Epithelial cell of proximal tubule (primary cell): ENCODE measurements at places on chromosomes 3 and 15.

- no peak for DNase-seq
These were observed 427.5 kb upstream of the ALCAM start for GRCh38 chr3:104939196-104939595.

DNA sequence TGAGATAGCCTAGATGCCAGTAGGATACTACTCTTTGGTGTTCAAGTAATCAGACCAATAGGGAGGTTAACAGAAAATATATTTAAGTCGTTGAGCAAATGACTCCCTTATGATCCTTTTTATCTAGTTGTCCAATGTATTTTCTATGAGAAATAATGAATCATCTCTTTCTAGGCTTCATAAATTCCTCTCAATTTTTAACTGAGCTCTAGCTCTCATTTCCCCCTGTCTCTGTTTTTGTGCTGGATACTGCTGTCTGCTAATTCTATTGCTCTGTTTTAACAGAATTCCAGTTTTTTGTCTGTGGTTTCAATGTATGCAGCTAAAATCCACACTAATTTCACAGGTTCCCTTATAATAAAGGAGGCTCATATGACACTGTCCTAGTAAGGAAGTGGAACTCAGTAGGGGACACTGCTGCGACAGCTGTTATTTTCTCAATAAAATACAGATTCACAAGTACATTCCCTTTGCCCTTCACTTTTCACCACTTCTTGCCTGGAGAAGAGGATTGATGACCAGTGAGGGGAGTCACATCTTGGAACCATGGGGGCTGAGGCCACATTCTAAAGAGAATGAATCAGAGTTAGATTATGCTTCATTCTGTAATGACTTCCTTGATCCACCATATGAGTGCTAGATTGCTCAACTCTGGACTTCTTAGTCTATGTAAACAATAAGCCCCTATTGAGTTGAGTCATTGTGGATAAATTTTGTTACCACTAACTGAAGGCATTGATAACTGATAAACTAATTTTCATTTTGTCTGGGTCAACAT lies 558.7 kb upstream of the KCNMB2 start:
- peak; percentile 85 for DNase-seq

GRCh38 chr15:33132722-33133345 lies 61.7 kb downstream of the FMN1 start:
- no peak for DNase-seq

DNA sequence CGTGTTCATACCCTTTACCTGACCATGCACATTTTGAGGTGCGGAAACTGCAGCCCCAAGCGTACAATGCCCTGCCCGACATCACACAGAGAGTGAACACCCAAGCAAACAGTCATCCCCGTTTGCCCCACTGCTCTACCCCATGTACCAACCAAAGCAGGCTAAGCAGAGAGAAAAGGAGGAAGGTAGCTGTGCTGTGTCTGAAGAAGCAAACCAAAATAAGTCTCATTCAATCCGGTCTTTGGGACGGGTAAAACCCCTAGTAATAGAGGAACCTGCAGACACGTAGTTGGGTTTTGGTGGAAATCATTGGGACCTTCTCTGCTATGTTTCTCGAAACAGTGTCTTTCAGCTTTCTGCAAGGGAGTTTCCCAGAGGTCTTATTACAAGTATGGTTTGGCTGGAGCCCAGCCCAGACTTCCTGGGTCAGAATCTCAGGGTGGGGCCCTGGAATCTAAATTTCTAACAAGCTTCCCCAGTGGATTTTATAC lies 164.6 kb upstream of the HES1 start:
- DNase-seq: no peak

DNA sequence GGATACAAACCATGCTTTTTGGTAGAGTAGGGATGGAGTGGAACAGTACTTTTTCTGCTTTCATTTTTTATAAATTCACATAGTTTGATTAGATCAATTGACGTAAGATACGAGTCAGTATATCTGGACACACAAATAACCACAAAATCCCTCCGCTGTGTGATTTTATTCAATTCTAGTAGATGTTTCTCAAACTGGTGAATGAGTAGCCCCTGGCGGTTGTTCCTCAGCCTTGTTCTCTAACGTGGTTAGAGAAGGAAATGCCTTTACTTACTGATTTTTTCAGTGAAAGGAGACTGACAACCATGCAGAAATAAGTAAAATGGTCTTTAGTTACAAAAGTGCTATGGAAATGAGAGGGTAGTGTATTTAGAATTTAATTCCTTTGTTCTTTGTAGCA lies 161.0 kb downstream of the TCF12 start:
- no peak for DNase-seq

DNA sequence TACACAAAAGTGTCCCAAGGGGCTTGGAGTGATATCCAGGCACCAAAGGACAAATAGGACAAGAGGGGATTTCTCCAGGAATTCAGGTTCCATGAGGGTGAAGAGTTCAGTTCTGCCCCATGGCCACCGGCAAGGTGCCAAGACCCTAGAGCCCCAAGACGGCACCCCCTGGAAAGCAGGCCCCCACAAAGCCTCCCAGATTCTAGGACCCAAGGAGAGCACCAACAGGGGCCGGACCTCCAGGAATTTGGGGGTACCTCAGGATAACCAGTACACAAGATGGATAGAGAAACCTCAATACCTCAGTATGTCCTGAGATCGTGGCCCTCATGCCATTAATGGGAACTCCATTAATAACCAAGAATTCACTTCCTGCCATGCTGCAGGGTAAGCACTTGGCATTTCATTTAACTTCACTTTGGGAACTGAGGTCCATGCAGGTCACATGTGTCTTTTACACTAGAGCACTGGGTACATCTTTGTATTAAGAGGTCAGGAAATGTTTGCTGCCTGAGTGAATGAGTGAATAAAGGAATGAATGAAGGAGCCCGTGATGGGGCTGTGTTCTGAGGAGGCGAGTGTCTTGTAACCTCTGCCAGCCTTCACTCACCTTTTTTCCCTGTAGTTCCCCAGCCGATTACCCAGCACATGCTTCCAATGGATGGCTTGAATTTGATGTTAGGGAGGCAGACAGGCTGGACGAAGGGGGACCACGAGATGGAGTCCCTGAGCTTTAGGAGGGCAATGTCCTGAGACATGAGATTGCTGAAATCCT lies 15.5 kb upstream of the PRSS50 start:
- no peak for DNase-seq

DNA sequence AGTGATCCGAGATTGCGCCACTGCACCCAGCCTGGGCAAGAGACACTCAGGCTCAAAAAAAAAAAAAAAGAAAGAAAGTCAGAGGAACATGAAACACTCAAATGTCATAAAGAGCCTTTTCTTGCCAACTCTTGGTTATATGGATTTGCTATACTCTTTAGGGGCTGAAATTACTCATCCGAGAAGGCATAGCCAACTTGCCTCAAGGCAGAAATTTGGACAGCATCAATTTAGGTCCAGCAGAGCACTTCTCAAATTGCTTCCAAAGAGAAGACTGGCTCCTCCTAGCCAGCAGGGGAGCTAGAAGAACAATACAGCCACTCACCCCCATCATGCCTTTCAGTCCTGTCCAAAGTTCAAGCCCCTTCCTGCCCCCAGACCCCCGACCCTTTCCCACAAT lies 43.8 kb downstream of the OSBPL10 start:
- no peak for DNase-seq

- DNase-seq: no peak
These were observed 31.4 kb downstream of the FLNB start for GRCh38 chr3:58039601-58040000.

- DNase-seq: no peak
These were observed 6.8 kb upstream of the CLK3 start for GRCh38 chr15:74608786-74609185.

DNA sequence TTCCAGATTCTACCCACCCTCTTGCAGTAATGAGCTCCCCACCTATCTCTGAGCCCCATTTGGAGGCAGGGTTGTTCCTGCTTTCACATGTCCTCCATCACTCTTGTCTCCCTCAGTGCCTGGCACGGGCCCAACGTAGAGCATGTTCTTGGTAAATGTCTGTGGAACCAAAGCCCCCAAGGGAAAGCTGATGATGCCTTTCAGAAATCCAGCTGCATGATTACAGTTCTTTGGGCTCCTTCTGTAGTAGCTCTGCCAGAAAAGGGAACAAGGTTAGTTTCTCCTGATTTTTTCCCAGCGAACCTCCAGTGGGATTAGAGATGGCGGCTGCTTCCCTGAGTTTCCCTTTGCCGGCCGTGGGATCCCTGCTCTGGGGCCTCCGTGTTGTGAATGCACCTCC lies 39.3 kb downstream of the CGNL1 start:
- no peak for DNase-seq

GRCh38 chr3:161602475-161602874 lies 105.9 kb downstream of the OTOL1 start:
- no peak for DNase-seq

DNA sequence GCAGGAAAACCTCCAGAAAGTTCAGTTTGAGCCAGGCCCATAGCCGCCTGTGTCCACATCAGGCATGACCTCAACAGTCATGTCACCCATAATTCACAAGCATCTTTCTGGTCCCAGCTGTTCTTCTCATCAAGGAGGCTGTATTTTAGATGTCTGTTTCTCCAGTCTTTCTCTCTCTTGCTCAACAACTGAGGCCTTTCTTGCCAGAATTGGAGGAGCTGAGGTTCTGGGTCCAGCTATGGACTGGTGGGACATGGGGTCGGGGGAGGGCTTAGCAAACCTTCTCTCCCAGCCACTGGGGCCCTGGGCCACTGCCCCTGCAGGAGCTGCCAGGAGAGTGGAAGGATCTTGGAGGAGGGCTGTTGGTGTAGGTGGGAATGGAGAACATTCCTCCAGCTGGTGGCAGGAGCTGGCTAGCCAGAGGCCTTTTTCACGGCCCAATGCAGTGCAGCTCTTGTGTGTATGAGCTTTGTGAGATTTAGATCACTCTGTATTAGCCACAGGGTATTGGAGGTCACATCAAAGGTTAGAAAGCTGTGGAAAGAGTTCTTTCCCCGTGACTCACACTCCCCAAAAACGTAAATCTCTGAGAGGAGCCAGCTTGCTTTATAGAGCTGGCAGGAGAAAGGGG lies 23.5 kb downstream of the MAGEF1 start:
- DNase-seq: peak; percentile 13

- no peak for DNase-seq
These were observed 25.5 kb upstream of the KLF13 start for GRCh38 chr15:31300981-31301672.

- no peak for DNase-seq
These were observed 166.3 kb downstream of the GREM1 start for GRCh38 chr15:32884146-32884545.
